ENCODE measurements at places on chromosomes 1 and 21.
A peak's percentile ranks its signal among the peaks of the same experiment; 100 is the strongest.

- no peak for DNase-seq
These were observed 75.7 kb upstream of the C1orf87 start for GRCh38 chr1:60149251-60149650.

DNA sequence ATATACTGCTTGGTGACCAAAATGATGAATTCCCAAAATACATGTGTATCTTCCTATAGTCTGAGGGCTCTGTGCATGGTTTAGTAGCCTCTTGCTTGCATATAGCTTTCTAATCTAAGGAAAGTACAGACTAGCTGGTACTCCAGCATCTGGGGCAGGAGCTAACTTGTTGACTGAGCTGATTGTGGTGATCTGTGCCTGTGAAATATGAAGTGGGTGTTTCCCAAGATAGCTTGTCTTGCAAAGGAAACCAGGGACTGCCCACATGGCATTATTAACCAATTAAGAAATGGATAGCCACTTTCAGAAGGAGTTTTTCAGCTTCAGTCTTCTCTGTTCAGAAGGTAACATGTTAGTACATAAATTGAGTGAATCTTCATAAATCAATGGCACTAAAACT, 219.8 kb downstream of the NEGR1 start:
- DNase-seq = no peak

DNA sequence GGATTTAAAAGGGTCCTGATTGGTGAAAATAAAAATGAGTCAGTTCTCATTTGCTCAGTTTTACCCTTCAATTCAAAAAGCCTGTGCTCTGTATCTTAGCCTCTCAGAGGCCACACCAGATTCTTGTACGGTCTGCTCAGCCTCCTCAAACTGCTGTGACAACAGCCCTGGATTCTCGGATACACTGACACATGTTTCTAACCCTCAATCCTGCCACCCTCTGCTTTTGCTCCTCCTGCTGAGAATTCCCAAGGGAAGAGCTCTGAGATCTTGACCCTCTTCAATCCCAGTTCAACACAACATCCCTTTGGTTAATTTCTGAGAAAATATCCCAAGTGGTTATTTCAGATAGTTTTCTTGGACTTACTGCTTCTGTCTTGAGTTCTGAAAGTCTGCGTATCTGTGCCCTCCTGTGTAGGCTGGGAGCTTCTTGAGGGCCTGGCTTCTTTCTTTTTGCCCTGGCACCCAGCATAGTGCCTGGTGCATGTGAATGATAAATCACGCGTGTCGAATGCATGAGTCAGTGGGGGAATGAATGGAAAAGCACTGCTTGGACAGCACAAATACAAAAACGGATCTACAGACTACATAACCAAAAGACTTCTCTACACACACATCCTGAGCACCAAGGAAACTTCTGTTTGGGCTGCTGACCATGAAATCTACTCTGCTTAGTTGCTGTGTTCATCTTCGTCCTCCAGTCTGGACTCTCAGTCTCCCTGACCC, 24.5 kb downstream of the IRF2BP2 start:
- DNase-seq = no peak

GRCh38 chr1:222339376-222339947, 208.4 kb downstream of the HHIPL2 start:
- no peak for DNase-seq

GRCh38 chr1:11680270-11681070, 478 bp downstream of the MAD2L2 start:
- DNase-seq = no peak

DNA sequence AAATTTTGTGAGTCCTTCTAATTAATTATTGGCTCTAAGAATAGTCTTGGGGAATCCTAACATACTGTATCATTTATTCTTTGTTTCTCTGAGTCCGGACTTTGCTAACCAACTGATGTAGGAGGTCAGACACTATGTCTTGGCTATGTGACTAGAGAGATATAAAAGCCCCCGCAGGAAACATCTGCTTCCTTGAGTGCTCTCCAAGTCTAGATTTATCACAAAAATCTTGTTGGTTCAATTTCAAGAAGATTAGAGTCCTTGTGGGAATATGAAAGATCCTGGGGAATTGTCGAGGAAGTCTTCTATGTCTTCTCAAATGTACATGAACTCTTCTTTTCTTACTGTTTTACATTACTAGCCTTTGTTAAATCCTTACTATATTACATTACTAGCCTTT, 1712.5 kb downstream of the NCAM2 start:
- DNase-seq = no peak

- peak; percentile 39 for DNase-seq
These were observed 6.3 kb upstream of the LYST start for GRCh38 chr1:235873045-235873444.

DNA sequence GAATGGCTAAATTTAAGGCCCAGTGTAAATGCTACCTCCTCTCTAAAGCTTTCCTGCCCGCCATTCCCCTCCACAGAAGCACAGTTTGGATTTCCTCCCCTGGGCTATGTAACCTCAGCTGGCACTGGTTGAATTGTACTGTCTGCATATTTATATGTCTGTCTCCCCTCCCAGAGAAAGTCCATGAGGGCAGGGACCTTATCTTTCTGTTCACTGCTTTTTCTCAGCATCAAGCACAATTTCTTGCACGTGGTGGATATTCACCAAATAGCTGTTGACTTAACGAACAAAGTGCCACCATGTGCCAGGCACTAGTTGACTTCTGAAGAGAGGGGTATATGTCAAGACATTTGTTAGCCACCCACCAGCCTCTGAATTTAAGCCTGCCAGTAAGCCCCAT, 9.5 kb upstream of the PDIK1L start:
- no peak for DNase-seq

- no peak for DNase-seq
These were observed 149.8 kb downstream of the ETS2 start for GRCh38 chr21:38955495-38955894.

DNA sequence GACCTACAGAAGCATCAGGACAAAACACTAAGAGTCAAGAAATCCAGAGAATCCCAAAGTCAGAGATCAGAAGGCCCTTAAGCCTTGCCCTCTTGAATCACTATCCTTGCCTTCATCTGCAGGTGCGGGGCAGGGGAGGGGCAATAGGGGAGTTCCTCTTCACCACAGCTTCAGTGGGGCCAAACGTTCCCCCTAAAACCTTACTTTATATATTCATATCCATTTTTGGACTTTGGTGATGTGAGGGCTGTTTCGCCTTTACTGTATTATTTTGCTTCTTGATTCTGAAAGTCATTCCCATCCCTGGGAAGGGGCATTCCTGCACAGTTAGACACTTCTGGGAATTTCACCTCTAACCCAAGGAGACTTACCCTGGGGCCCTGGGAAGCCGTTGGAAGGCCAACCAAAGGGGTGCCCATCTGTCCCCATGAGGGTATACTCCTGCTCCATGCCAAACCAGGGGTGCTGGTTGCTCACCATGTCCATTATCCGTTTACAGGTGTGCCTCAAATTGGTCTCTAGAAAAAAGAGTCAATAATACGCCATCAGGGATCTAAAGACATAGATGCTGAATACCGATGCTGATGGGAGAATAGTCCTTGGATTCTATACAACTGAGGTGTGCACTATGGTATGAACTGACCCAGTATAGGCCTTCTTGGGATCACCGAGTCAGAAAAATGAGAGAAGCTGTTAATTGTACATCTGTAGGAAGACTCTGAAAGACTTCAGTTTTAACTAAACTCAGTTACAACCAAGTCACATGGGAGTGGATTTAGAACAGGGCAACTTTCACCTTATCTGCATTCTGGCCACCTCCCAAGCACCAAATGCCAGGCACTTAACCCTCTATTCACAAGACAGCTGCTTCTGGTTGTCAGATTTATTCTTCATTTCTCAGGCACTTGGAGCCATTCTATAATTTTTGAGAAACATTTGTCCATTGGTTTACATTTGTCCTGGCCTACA, 5.4 kb downstream of the GLUL start:
- DNase-seq = no peak

- no peak for DNase-seq
These were observed 99.8 kb upstream of the PRMT6 start for GRCh38 chr1:106956721-106957120.

DNA sequence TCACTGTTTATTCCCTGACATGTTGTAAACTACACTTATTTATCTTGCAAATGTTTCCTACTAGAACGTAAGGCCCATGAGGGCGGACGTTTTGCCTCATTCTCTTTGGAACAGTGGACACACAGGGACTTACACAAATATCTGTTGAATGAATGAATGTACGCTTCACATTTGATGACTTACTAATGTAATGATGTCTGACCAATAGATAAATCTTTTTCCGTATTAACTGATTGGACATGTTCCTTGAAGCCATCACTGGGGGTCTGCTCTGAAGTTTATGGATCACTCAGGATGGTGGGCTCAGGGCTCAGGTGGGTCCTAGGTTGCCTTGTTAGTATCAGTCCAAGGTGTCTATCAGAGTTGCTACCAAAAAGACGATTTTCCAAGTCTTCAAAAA, 763.2 kb upstream of the TPTE start:
- DNase-seq = no peak

DNA sequence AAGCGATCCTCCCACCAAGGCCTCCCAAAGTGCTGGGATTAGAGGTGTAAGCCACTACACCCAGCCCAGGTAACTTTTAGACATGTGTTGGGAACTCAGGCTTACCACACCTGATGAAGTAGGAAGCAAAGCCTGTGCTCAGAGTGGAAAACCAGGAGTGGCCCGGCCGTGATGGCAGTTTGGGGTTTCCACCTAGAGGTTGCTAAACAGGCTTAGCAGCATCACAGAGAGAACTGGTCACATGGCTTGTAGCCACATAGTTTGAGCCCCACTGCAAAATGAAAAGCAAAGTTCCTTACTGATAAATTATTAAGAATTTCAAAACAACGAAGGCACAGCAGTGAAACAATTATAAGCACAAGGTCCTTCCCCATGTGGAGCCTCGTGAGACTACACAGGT, 142.6 kb upstream of the CXADR start:
- DNase-seq = no peak

DNA sequence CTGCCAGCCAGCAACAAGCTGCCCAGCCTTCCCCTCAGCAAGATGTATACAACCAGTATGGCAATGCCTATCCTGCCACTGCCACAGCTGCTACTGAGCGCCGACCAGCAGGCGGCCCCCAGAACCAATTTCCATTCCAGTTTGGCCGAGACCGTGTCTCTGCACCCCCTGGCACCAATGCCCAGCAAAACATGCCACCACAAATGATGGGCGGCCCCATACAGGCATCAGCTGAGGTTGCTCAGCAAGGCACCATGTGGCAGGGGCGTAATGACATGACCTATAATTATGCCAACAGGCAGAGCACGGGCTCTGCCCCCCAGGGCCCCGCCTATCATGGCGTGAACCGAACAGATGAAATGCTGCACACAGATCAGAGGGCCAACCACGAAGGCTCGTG, 13.3 kb upstream of the PIGV start:
- no peak for DNase-seq

GRCh38 chr1:157595356-157595755, 2.5 kb downstream of the FCRL4 start:
- no peak for DNase-seq

Data from activated naive CD4-positive, alpha-beta T cell treated with anti-CD3 and anti-CD28 coated beads, Interleukin-2, amount 50 U/mL, for 16 hours (primary cell).